Stimulated activated CD8-positive, alpha-beta memory T cell treated with anti-CD3 and anti-CD28 coated beads, Interleukin-7, amount 100 ng/mL, for 1 hour (primary cell): ENCODE measurements at places on chromosomes 5 and 9.

DNA sequence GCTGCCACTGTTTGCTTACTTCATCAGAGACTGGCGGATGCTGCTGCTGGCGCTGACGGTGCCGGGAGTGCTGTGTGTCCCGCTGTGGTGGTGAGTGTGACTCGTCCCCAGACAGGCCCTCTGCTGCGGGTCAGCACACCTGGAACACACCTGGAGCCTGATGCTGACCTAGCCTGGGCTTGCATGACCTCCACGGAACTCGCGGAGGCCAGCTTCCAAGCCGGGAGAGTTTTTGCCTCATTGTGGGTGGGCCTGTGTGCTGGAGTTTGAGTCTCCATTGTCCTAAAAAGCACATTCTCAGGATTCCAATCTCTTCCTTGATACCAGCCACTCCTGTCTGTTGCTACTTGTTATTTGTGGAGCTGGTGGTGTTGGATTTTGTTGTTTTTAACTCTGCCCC lies 28.1 kb downstream of the SLC22A4 start:
- no peak for DNase-seq

DNA sequence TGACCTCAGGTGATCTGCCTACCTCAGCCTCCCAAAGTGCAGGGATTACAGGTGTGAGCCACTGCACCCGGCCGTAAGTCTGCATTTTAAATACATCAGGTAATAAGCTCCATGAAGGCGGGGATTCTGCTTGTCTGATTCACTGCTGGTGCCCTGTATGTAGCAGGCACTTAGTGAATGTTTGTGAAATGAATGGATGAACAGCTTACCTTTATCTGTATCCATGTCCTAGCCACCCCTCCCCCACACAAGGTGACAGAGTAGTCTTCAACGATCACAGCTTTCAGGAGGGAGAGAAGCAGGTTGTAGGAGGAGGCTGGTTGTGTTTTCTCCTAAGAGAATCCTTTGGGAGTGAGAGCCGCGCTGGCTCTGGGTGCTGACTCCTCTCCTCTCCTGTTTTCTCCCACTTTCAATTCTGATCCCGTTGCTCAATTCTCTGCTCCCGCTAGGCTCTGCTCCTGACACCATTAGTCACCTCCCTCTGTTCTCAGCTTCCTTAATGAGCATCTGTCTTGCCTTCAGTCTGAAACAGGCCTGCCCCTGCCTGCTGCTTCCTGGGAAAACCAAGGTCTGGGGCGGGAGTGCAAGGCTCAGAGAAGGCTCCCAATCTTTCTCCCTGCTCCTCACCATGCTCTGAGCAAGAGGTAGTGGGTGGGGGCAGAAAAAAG lies 88.8 kb upstream of the CTNNA1 start:
- DNase-seq, result no peak

GRCh38 chr9:137445275-137445807 lies 4.2 kb upstream of the ENTPD8 start:
- DNase-seq, result peak; percentile 75

DNA sequence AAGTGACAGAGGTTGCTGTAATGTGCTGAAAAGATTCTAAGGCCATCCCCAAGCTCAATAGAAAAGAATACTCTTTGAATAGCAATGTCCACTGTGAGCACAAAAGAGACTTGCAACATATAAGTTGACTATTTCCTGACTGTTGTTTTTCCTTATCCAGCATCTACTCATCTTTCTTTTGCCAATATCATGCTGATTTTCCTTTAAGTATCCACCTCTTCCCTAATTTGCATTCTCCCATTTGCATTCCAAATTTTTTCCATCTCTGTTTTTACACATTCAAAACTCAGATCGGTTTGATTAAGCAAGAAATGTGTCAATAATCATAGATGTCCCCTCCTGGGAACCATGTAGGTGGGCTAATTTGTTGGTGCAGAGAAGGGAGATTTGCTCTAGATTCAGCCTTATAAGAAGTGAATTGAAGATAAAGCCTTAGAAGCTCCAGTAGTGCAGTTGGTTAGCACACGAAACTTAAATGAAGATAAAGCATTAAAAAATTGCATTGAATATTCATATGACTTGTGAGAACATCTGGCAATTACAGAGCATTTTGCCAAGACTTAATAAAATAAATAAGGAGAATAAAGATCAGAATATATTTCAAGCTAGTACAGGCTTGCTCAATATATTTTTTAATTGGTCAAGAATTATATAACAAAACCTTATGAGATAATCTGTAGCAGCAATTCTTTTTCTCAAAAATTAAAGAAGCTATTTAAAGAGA lies 267.6 kb downstream of the TMEM167A start:
- no peak for DNase-seq

DNA sequence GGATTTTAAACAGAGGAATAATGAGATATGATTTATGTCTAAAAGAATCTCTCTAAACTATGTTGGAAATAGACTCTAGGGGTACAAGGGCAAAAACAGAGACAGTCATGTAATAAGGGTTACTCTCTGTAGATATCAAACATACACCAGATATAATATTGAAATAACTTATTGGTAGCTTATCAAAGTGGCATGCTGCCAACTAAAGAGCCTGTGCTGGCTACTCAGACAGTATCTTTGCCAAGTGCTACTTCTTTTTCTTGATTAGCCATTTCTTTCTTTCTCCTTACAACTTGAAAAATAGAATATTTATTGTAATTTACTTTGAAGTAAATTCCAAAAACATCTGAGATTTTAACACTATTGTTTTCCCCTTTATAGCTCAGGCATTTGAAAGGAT lies 34.9 kb downstream of the ZFYVE16 start:
- no peak for DNase-seq

GRCh38 chr9:91483835-91484234 lies 60.2 kb upstream of the NFIL3 start:
- no peak for DNase-seq

DNA sequence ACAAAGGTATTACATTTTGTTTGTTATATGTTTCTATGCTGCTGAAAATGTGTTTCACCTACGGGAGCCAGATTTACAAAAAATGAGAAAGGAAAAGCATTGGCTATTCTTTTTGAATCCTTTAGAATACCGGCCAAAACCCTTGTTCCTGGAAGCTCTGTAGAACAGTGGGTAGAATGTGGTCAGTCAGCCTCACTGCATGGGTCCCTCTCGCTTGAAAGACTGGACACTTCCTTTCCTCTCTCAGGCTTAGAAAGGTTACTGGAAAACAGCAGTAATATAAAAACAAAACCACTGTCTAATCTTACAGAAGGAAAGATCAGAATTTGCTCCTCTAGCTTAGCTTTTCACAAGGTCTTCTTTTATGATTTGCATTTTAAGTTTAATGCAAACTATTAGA lies 45.1 kb downstream of the OSTF1 start:
- DNase-seq, result no peak

DNA sequence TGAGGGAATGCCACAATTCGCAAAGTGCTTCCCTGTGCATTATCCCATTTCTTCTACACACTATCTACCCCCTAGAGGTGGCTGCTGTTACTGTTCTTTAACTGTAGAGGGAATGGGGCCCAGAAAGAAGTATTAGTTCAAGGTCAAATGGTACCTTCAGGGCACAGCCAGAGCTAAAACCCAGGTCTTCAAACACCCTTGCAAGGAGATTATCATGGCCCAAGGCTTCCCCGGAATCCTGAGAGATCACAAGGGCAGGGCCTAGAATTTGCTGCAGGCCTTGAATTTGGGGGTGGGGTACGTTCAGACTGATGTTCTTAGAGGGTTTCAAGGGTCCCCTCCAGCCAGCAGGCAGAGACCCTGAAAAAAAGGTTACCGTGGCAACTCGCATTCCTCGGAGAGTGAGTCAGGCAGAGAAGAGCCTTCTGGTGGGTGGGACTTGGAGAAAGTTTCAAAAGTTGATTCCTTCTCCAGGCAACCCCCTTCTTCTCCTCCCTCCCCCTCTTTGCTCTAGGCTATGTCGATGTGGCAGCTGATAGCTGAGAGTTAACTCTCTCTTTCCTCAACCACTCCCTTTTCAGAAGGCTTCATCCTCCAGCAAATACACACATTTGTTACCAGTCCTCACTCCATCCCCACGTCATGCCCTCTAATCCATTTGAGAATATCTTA lies 1.9 kb downstream of the SPARC start:
- no peak for DNase-seq

DNA sequence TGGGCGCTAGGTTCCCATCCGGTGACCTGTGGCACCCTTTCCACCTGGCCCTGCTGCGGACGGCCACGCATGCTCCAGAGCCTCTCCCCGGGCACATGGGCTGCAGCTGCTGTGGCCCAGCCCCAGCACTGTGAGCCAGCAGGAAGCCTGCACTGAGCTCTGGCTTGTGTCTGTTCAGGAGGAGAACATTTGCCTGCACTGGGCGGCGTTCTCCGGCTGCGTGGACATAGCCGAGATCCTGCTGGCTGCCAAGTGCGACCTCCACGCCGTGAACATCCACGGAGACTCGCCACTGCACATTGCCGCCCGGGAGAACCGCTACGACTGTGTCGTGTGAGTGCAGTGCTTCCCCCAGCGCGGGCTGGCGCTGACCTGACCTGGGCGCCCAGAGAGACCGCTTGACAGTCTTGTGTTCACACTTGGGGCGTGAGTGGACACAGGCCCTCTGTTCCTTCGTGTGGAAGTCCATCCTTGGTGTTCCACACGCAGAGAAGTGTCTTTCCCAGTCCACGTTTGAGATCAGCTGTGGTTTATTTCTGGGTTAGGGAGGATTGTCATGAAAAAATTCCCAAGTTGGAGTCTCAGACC lies 66.2 kb upstream of the CACNA1B start:
- DNase-seq, result no peak

DNA sequence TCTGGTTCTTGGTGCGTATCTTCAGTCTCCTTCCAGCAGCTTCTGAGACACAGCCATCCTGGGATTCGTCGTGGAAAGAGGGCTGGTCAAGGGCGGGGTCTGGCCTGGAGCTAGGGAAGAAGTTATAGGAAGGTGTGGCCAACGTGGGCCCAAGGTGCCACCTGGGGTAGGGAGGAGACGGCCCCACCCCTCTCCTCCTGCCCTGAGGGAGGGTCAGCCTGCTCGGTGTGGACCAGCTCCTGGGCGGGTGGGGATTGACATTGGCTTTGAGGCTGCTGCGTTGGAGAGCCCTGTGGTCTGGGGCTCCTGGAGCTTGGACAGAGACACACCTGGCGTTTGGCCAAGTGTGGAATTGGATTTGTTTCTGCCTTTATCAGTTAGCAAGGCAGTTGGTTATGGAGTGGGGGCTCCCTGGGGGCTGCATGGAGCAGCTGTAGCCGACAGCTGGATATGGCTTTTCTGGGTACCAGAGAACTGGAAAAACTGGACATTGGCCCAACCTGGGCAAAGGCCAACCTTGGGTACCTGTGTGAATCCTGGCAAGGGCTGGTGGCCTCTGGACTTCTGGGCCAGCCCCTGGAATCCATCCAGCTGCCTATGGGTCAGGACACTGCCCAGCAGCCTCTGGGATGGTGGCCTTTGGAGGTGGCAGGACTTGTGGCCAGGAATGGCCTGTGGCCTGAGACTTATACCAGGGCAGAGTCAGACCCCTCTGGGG lies 75.7 kb upstream of the PPP1R26 start:
- no peak for DNase-seq

- no peak for DNase-seq
Measured at GRCh38 chr5:158140120-158140731, 281.3 kb upstream of the CLINT1 start.

- DNase-seq, result no peak
Measured at GRCh38 chr5:53481159-53481886, 894 bp downstream of the FST start.

DNA sequence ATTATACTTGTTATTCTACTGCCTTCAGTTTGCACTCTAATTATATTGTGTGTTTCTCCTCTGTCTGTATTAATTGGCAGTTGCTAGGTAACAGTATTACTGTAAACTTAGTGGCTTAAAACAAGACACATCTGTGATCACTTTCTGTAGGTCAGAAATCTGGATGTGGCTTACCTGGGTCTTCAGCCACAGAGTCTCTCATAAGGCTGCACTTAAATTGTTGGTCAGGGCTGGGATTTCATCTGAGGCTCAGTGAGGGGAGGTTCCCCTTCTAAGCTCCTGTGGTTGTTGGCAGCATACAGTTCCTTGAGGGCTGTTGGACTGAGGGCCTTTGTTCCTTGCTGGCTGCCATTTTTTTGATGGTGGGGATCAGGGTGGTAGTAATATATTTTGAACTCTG lies 68.8 kb downstream of the SLC44A1 start:
- no peak for DNase-seq

DNA sequence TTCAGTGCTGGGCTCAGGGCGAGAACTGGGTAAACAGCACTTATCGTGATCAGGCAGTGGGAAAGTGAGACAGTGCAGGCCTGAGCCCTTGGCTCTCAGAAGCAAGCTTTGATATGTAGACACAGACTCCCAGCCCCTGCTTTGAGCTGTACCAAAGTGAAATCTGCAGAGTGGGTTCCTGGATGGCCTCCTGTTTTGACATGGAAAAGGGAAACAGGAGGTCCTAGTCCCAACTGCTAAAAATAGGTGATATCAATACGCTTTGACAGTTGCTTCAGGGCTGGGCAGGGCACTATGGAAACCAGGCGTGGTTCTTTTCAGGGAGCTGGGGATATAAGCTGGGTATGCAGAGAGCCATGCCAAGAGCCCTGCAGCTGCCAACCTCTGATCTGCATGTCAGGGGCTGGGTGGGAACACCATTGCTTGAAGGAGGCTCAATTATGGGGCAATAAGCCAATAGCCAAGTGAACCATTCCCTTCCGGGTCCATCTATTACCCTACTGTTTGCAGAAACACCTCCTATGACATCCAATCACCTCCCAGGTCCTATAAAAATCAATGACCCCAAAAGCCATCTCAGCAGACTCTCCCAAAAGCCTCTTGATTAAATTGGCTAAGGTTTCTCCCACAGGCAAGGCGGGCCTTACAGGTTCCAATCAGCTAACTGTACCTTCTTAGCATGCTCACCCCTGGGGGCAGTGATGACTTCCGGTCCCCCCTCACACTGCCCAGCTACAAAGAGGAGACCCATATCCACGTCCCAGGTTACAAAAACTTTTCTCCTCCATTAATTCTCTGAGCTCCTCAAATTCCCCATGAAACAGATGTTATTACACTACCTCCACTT lies 45.8 kb downstream of the EPB41L4B start:
- no peak for DNase-seq

DNA sequence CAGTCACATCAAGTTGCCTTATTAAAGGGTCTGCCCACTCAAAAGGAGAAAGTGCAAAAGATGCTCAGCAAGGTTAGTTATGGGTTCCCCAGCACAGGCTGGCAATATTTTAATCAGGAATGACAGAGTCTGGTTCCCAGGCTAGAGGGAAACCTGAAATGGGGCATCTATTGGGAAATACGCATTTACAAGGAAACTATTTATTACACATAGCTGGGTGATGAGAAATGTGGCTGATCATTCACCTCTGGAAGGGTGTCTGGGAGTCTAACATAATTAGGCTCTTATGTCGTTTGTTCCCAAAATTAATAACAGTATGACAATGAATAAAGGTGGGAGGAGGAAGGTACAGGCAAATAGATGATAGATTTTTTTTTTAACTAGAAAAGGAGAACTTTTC lies 314.7 kb downstream of the ENC1 start:
- DNase-seq, result no peak

DNA sequence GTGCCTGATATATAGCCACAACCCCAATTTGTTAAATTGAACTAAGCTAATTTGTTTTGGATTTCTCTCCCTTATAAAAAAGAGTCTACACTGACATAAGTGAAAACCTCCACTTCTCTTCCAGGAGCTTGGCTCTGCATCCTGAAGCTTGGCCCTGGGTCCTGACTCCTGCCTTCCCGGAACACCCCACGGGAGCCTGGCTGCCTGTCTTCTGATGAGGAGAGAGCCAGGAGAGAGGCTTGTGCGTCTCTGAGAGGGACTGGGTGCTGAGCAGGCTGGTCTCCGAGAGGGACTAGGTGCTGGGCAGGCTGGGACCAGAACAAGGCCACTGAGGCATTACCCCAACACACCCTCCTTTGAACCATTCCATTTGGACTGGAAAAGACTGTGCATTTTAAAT lies 6.5 kb upstream of the PTGES start:
- DNase-seq, result no peak

GRCh38 chr5:79229357-79230174 lies 6.4 kb upstream of the JMY start:
- DNase-seq, result no peak
